ENCODE measurements at places on chromosomes 4 and X.

DNA sequence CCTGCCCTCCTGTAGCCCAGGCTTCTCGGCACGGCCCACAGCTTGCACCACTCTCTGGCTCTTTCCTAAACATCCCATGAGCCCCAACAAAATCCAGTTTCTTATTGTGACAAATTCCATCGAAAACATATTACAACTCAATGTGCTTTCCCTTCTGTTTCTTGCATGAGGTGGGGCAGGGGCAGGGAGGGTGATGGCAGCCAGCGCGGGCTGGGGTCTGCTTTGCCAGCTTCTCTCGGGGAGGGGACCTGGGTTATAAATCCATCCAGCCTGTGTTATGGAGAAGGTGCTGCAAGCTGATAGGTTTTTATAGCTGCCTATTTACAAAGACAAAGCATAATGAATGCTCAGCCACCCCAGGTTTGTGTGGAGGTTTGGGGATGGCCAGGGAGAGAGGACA, 21.1 kb downstream of the PPP2R2C start:
- DNase-seq = no peak

- peak; percentile 28 for DNase-seq
These were observed 2.1 kb downstream of the ELOVL6 start for GRCh38 chr4:110196206-110196870.

- DNase-seq = no peak
These were observed 113.0 kb downstream of the DTHD1 start for GRCh38 chr4:36394352-36394903.

- DNase-seq = no peak
These were observed 381.0 kb upstream of the BOD1L1 start for GRCh38 chr4:14008494-14008893.

DNA sequence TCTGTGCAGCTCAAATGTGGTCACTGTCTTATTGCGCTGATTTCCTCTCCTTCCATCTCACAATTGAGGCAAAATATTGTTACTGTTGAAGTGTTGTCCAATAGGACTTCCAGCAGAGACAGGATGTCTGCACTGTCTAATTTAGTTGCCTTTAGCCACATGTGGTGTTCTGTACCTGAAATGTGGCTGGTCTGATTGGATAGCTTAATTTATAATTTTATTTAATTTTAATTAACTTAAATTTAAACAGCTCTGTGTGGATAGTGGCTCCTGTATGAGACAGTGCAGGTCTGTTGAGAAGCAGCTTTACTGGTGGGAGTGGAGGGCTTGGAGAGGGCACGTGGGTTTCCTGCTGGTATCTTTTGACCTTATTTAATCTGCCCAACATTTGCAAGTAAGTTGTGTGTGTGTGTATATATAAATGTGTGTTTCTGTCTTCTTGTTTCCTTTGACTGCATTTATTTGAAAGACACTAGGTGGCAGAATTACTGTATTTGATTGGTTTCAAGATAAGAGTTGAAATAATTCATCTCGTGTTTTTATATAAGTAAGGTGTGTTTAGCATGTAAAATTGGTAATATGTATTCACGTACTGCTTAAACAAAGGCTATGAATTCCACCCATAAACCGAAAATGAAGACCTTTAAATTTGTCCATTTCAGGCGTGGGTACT, 55.3 kb upstream of the MSANTD1 start:
- DNase-seq = no peak

GRCh38 chr4:150329373-150329772, 251.1 kb downstream of the DCLK2 start:
- DNase-seq = no peak

DNA sequence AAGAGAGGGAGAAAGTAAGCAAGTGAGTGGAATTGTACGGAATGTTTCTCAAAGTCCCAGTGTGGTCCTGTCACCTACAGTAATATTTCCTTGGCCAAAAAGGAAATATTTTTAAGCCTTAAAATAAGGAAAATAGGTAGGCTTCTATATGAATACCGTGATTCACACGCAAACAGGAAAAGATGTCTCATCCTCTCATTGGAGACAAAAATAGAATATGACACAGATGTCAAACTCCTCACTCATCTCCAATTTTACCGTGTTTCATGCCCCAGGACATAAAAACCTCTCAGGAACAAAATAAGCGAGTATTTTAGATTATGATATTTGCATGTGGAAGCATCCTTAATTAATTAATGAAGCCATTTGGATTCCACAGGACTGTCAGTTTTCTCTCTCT, 1269.5 kb downstream of the RAPGEF2 start:
- DNase-seq = no peak

DNA sequence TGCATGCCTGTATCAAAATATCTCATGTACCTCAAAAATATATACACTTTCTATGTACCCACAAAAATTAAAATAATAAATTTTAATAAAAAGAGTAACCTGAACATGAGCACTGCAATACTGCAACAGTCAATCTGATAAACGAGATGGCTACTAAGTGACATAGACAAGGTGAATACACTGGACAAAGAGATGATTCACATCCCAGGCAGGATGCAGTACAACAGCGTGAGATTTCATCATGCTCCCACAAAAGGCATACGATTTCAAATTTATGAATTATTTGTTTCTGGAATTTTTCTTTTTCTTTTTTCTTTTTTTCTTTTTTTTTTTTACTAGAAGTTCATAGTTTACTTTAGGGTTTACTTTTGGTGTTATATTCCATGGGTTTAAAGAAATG, 12.2 kb upstream of the FGF16 start:
- DNase-seq = no peak

DNA sequence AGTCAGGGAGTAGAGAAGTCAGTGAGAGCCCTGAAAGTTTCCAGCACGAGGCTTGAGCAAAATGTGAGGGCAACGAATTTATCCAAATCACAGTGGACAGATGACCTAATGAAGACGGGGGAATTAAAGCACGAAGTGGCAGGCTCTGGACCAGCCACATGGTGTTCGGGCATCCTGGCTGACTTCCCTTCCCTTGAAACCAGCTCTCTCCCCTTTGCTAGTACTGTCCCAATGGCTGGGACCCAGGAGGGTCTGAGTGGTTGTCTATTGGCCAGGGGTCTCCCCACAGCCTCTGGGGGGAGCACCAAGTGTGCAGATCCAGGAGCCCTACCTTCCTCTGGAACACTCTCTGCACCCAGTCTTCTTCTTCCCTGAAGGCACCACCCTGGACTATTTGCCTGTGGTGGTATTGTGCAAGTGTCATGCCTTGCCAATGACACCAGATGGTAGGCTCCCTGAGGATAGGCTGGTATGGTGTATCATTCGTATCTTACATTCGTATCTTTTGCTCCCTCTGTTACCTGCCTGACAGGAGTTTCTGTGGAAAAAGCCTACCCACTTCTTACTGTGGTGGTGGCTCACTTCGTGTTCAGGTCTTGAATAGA, 2.1 kb downstream of the APLN start:
- no peak for DNase-seq

- no peak for DNase-seq
These were observed 54.5 kb downstream of the CD99L2 start for GRCh38 chrX:150844016-150844415.

DNA sequence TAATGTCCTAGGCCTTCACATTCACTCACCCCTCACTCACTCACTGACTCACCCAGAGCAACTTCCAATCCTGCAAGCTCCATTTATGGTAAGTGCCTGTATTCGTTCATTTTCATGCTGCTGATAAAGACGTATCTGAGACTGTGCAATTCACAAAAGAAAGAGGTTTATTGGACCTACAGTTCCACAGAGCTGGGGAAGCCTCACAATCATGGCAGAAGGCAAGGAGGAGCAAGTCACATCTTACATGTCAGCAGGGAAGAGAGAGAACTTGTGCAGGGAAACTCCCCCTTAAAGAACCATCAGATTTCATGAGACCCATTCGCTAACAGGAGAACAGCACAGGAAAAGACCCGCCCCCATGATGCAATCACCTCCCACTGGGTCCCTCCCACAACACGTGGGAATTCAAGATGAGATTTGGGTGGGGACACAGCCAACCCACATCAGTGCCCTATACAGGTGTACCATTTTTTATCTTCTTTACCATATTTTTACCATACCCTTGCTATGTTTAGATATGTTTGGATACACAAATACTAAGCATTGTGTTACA, 18.2 kb upstream of the TLR1 start:
- DNase-seq = no peak

- no peak for DNase-seq
These were observed 109.8 kb downstream of the MAPK10 start for GRCh38 chr4:86250006-86250405.

- no peak for DNase-seq
These were observed 31.8 kb downstream of the PDGFC start for GRCh38 chr4:156939801-156940200.

DNA sequence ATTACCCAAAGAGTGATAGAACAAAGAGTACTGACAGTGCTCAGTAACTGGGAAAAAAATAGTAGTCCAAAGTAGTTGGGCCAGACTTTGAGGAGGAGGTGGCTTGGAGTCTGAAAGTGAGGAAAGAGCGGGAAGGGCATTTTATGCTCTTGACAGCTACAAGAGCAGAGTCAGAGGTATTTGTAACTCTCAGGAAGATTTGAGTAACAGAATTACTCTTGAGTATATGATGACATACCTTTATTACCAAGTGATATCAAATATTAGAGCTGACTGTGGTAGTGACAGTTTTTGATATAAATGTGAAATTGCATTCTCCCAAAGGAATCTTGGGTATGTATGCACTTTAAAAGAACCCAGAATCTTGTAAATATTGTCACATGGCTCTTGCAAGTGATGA, 2.2 kb downstream of the SLAIN2 start:
- DNase-seq = no peak

DNA sequence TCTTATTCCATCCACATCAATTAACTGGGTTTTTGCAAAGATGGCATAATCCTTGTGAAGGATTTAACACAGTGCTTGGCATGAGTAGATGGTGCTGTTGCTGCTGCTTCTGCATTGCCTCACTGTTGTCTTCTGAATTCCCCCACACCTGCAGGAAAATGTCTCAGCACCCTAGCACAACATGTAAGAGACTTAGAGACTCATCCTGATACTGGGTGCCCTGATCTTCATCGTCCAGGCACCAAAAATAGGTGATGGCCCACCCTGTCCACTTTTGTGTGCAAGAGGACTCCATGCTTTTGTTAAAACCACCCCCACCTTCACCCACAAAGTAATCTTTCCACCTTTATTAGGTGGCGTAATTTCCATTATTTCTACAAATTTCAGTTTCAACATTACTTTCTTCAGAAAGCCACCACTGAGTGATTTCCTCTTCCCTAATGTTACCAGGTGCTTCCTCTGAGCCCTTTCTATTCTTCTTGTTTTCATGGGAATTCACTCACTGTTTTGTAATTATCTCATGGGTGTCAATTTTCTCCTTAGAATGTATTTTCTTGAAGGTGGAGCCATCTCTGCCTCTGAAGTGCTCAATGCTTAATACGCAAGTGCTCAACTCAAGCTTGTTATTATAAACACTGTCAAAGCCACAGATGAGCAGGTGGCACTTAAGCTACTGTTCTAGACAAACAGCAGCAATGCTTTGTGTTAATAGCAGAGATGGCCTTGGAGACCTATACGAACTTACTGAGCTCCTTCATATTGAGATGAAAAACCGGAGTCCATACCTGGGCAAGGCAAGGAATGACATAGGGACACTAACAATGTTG, 89.5 kb downstream of the HS3ST1 start:
- no peak for DNase-seq

DNA sequence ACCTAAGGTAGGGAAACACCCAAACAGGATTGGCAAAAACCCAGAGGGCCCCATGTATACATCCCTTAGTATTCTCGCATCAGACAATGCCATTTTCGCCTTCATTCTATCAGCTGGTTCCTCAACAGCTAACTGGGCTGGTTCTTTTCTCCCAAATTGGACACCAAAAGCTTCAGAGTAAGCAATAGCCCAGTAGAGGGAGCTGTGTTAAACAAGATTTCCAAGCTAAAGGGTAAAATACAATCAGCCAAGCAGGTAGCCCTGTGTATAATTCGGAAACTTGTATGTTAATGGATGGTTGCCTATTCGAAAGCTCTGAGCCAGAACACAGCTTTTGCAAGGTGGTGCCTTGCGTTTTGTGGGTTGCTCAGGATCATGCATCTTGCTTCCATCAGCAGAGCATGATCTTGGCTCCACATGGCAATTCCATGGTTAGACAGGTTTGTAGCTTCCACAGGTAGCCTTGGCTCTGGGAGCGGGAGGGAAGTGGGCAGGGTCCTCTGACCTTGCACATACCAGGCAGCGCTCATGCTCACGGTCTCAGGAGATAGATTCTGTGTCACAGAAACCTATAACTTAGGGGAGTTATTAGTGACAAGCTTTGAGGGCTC, 115.2 kb upstream of the LNX1 start:
- no peak for DNase-seq

DNA sequence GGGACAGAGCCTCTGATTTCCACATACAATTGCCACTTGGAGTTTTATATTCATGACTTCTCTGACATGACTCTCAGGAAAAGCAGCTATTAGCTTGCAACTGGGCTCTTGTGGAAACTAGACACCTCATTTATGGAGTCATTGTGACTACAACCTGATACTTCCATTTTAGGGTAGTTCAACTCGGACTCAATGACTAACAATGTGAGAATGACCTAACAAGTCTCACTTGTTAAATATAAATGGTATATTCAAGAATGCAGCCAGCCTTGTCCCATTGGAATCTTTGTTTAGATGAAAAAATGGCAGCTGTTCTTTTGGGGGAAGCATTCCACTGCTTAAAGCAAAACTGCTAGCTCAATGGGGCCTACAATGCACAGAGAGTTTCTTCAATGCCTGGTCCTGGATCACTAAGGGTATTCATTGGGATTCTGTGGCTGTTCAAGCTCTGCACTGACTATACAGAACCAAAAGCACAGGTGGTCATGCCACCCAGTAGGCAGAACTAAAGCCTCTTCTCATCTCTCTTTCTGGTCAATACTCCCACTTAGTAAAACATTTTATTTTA, 36.5 kb upstream of the GLRA3 start:
- DNase-seq = no peak

DNA sequence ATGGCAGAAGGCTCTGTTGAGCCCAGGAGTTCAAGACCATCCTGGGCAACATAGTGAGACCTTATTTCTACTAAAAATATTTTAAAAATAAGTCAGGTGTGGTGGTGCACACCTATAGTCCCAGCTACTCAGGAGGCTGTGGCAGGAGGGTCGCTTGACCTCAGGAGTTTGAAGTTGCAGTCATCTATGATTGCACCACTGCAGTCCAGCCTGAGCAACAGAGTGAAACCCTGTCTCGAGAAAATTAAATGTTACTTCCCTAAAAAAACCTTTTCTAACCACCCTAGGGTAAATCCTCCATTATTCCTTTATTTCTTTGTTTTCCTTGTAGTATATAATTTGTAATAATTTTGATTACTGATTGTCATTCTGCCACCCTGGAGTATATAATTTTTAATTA, 7.9 kb downstream of the FAM200B start:
- DNase-seq = no peak
